Activated CD8-positive, alpha-beta memory T cell treated with anti-CD3 and anti-CD28 coated beads, Interleukin-2, amount 10 ng/mL, durations not matched to agents 7 days and 5 days (primary cell): ENCODE measurements at places on chromosomes 7 and 10. TPM values are rescaled to one million over a fixed set of nuclear protein-coding genes. Genes with fewer than 3 reads are reported as not detected.

C10orf143 gene
- total RNA-seq: 2.7 TPM

ASB4 gene
- total RNA-seq: not detected

TUBAL3 gene
- total RNA-seq: not detected

CALCR gene
- total RNA-seq: not detected

ITGA8 gene
- total RNA-seq: not detected

HMX2 gene
- total RNA-seq: not detected

ASB10 gene
- total RNA-seq: not detected

LDB3 gene
- total RNA-seq: 0.05 TPM

EVX1 gene
- total RNA-seq: not detected

AKR1B15 gene
- total RNA-seq: not detected

PTPN20 gene
- total RNA-seq: 0.07 TPM

C10orf67 gene
- total RNA-seq: not detected

PFKFB3 gene
- 57.1 TPM for total RNA-seq

DPP6 gene
- total RNA-seq: not detected

MYL10 gene
- total RNA-seq: not detected

NAT16 gene
- not detected for total RNA-seq

SPDYE1 gene
- 0.20 TPM for total RNA-seq

CPXM2 gene
- total RNA-seq: not detected

CPA2 gene
- not detected for total RNA-seq

NYAP1 gene
- total RNA-seq: 0.07 TPM

BZW2 gene
- 49.9 TPM for total RNA-seq

MSMB gene
- not detected for total RNA-seq

POU6F2 gene
- 0.32 TPM for total RNA-seq

WNT8B gene
- 0.41 TPM for total RNA-seq

GATA3 gene
- total RNA-seq: 83.4 TPM

TAS2R41 gene
- not detected for total RNA-seq

CPN1 gene
- total RNA-seq: not detected

ANKIB1 gene
- 55.2 TPM for total RNA-seq

CDNF gene
- 0.94 TPM for total RNA-seq

SYNPO2L gene
- 0.06 TPM for total RNA-seq
